ENCODE measurements at places on chromosomes 3 and 15.
A peak's percentile ranks its signal among the peaks of the same experiment; 100 is the strongest.

- peak; percentile 81 for DNase-seq
Measured at GRCh38 chr3:72520690-72521308, 327.4 kb downstream of the SHQ1 start.

DNA sequence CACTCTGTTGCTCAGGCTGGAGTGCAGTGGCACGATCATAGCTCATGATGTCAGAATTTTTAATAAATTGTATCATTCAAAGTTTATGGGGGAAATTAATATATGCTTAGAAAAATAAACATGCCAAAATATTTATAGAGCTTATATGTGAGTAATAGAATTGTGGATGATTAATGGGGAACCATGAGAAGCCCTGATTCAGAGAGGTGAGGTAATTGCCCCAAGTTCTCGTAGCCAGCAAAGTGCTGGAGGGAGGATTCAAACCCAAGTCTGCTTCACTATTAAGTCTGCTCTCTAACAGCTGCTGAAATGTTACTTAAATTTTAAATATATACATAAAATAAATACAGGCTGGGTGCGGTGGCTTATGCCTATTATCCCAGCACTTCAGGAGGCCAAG lies 26.2 kb upstream of the IGF2BP2 start:
- DNase-seq: no peak

GRCh38 chr3:73332558-73332957 lies 271.1 kb downstream of the EBLN2 start:
- no peak for DNase-seq

DNA sequence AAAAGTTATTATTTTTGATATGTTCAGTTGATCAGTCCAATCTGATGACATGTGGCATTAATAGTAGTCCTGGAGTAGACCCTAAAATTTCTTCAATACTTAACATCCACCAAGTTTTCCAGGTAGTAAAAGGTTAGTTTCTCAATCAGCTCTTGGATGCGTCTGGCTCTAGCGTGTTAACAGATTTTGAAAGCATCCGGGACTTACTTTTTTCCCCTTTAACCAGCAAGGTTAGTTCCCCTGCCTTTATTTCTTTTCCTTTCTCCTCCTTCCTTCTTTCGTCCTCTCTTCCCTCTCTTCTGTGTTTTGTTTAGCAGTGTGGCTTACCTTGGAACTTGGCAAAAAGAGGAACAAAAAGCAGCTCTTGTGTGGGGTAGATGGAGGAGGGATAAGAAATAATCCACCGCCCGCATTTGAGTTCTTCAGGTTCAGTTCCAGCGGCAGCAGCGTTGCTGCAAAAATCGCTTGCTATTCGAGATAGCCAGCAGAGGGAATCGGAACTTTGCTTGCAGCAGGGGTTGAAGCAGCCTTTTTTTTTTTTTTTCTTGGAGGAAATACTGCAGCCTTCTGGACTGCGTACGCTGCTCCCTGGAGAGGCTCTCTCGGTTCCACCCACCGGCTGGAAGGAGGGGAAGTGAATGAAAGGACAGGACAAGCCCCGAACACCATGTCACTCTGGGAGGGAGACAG lies at the start of gene RBMS3:
RBMS3 (plus strand) TSS at position 668 of the 690 bp plus-strand sequence.
- peak; percentile 6 for DNase-seq

DNA sequence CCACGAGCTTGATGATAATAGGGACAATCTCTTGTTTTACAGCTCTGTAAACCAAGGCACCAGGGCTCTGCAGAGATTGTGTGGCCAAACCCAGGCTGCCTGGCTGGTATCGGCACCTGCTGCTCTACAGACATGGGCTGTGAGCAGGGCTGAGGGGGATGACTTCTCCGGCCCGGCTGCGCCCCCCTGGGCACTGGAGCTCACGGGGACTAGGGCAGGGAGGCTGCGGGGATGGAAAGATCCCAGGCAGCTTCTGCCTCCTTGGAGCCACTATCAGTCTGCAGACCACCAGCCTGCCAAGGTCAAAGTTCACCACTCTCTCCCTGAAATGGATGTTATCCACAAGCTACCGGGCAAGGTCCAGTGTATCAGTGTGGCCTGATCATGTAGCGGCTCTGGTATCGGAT lies 22.0 kb upstream of the PIGZ start:
- DNase-seq: no peak

DNA sequence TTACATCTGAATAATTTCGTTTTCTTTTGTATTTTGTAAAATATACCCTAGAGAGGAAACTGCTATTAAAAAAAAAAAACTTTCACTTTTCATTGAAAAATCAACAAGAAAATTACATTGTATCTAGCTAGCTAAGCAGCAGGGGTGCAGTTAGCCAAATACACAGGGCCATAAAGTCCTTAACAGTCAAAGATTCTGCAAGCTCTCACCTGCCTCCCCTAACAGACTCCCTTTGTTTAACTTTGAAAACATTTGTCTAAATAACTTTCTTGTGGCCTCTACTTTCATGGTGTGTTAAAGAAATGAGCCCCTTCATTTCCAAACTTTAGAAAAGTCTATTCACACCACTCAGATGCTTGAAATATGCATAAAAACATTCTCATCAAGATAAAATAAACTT lies 23.3 kb downstream of the CBLB start:
- DNase-seq: no peak

DNA sequence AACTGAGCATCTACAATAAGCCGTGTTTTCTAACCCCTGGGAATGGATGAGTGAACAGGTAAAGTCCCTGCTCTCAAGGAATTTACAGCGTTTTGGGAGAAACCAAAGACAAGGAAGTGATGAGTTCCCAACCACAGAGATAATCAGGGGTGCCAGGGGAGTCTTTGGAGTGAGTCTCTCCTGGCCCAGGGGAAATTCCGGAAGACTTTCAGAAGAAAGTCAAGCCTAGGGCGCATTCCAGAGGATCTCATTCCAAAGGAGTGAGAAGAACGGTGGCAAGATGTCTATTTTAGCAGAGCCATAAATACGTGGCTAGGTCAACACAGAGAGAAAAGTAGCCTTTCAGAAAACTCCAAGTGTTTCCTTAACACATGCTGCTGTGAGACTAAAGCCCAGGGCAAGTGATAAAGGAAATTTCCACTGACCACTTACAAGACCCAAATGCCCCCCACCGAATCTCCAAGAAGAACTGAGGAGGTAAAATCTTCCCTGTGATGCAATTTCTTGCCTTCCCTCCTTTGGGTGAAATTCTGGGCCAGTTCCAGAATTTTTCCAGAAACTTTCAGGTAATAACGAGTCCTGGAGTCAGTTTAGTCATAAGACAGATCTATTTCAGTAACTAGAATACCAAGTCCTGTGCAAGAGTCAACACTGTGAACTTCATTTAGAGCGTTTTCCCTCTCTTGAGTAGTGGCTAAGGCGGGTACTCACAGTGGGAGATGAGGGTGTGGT lies 437.4 kb downstream of the NR2F2 start:
- no peak for DNase-seq

DNA sequence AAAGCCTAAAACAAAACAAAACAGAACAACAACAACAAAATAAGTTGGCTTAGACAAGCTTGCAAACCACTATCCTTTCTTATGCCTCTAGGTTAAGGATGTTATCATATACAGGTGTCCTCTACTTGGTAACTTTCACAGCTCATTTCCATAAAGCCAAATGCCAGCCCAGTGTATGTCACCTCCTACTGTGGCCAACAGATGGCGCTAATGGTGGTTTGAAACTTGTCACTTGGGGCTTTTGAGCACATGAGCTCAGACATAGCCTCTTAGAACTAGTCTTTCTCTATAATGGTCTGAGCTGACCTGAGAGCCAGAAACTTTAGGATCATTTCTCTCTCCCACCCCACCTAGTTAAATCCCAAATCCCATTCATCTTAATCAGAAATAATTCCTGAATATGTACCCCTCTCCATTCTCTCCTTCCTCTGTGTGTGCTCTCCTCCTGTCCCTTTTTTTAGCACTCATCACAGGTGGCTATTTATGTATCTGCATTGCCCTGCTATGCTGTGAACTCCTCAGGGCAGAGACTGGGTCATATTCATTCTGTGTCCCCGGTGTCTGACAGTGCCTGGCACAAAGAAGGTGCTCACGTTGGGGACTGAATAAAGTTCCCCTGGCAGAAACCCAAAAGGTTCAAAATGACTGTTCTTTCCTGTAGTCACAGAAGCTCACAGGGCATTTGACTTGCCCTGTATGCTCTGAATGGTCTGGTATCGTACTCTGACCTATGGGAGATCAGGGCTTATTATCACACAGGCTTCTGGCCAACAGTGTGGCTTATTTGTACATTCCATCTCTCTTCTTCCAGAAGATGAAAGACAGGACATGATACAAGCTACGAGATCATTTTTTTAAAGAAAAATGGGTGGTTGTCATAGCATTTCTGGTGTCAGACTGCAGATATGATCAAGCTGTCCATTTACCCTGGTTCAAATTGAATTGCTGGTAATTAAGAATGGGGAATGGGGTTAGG lies 319.3 kb upstream of the AZI2 start:
- DNase-seq: peak; percentile 62

DNA sequence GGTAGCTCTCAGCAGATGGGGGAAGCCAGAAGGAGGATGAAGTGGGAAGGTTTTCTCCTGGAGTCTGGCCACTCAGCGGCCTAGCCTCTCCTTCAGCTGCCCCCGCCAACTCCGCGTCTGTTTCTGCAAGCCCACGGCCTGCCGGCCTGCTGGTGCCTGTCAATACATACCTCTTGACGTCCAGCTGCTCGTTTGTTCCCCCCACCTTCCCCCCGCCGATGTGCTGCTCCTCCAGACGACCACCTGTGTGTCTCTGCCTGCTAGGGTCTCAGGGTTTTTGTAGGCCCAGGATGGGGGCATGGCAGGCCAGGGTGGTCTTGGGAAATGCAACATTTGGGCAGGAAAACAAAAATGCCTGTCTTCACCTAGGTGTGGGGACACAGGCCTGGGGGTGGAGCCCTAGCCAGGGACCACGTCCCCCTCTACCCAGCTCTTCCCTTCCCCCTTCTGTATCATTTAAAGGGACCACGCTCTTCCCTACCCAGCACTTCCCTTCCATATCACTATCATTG lies 137.8 kb downstream of the ALCAM start:
- no peak for DNase-seq

DNA sequence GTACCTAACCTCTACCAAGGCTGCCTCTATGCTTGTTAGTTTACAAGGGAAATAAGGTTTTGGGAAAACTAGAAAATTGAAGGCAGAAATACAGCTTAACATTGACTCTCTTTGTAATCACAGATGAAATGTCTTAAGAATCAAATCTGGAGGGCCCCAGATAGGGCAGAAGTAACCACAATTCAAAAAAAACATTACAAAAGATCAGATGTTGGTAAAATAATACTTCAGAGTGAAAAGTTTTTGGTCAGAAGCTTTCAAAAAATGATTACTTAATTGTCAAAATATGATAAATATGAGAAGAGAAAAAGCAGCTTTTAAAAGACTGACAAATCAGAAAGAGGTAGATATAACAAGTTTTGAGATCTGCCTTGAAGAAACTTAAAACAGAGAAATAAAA lies 425.1 kb upstream of the NECTIN3 start:
- no peak for DNase-seq

DNA sequence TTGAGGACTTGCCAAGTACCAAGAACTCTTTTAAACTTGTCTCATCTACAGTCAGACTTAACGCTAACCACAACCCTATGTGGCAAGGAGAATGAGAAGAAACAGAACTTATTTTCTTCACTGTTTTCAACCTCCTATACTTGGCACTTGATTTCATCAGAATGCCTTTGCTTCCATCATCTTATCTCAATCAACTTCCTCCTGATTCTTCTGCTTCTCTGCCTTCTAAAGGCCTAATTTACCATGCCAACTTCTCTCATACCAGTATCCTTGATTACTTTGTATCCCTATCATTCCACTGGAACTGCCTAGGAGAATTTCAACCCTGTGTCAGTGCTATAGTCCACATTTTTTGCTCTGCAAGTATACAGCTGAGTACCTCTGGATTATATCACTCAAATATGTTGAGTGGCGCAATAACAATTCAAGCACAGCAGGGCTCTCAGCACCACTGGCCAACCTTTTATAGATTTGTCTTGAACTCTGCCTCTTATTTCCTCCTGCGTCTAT lies 413.6 kb downstream of the ROBO1 start:
- no peak for DNase-seq

DNA sequence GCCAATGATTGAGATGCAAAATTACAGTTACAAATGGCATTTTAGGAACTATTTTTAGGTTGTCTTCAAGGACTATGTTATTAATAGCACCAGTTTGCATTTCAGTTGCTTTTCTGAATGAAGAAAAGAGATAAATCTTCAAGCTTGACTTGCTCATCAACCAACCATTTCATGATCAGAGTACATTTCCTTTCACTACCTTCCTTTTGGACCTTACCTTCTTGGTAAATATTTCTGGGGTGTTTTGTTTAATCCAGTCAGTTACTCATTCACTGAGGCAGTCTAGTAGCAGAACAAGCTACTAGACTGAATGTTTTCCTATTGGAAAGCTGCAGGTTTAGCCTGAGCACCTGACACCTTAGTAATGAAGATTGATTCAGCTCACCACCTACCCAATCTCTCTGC lies 8.2 kb downstream of the SLC27A2 start:
- no peak for DNase-seq

DNA sequence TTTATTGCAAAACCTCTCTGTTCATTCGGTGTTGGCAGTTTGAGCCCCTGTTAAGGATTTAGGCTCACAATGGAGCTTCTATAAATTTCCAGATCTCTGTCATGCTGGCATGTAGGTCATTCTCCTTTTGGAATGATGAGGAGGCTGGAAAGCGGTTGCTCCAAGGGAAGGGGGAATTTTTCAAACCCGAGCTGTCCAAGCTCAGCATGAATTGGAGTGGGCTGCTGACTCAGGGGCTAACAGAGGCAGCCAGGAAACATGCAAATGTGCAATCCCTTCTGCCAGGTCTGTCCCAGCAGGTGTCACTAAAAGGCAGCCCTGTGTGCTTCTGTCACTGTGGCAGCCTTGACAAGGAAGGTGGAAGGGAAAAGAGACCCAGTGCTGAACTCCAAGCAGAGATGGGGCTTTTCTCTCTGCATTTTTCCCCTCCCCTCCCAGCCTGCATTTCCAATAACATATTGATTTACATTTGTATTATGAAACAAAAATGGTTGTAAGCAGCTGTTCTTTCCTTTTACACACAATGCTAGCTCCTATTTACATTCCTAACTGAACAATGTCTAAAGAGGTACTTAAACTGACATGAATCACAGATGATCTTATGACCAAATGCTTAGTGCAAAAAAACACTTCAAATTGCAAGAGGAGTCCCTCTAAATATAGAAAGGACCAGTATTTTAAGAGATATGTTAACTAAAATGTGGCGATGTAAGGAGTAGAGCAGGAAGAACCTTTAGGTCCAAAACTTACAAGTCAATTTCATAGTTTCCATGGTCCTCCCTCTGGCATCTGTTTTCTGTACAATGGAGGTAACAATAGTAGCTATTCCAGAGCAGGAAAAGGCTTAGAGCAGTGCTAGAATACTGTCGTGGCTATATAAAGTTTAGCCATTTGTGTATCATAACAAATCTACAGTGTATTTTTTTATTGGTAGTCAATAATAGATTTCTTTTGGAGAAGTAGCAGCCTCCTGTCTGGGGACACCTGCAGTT lies 84.5 kb upstream of the ATP10A start:
- DNase-seq: no peak

- DNase-seq: no peak
Measured at GRCh38 chr3:140927279-140928069, 14.2 kb upstream of the SLC25A36 start.

- no peak for DNase-seq
Measured at GRCh38 chr3:195003006-195003892, 267.7 kb downstream of the XXYLT1 start.

Data from activated T-cell treated with anti-CD3 and anti-CD28 coated beads, Interleukin-2, amount 50 U/mL, for 72 hours (primary cell).